Common myeloid progenitor, CD34-positive (primary cell): ENCODE measurements at places on chromosomes 12 and 14.

GRCh38 chr14:89598548-89599186, 181.6 kb upstream of the FOXN3 start:
- DNase-seq = no peak

GRCh38 chr14:87312169-87312893, 680.7 kb downstream of the GALC start:
- no peak for DNase-seq

DNA sequence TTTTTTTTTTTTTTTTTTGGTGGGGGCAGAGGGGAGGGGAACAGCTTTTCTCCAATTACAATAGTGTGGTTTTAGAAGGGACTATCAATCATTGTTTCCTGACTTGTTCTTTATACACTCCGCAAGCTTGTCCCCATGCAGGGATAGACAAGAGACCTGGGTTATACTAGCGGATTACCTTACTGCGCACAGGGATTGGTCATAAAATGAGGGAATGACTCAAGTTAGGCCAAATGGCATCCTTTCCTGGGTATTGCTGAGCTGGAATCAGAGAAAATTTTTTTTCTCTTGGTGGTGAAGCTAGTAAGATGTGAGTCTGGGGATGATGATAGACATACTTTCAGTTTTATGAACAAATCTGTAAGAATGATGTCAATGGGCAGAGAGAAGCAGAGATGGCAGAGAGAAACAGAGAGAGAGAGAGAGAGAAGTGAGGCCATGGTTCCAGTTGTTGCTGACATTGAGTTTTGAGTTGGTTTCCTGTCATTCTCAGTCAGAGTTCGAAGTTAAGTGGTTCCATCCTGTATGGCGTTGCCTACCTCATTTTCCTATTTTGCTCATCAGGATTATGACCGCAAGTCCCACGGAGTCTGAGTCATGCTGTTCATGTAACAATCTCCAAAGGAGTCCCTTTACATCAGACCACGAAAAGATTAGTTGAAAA, 59.1 kb upstream of the OTOGL start:
- peak; percentile 65 for DNase-seq

GRCh38 chr14:81537193-81537592, 3.5 kb upstream of the SEL1L start:
- no peak for DNase-seq

DNA sequence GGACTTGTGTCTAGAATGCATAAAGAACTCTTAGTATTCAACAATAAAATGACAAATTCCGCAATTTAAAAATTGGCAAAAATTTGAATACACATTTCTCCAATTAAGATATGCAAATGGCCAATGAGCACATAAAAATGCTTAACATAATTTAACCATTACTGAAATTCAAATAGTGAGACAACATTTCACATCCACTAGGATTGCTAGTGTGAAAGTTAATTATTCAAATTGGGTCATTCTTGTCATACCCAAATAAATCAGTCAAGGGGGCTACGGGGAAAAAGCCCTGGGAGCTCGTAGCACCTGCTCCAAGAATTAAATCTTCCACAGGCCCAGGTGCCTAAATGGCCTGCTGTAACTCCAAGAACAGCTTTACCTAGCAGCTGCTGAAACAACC, 25.0 kb upstream of the C14orf132 start:
- no peak for DNase-seq

DNA sequence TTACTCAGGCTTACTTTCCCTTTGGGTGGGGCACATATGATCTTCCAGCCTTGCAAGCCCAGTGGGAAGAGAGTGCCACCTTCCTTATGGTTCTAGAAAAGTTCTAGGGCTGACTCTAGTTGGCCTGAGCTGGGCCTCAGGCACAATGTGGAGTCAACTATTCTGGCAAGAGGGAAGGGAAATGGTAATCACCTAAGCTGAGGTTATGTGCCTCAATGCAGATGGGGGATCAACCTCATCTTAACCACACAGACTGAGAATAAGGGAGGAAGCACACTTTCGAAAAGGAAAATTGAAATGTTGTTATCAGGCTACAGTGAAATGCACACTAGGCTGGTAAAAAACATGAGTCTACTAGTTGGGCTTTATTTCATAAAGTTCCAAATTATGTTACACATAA, 77.5 kb upstream of the RMST start:
- no peak for DNase-seq

DNA sequence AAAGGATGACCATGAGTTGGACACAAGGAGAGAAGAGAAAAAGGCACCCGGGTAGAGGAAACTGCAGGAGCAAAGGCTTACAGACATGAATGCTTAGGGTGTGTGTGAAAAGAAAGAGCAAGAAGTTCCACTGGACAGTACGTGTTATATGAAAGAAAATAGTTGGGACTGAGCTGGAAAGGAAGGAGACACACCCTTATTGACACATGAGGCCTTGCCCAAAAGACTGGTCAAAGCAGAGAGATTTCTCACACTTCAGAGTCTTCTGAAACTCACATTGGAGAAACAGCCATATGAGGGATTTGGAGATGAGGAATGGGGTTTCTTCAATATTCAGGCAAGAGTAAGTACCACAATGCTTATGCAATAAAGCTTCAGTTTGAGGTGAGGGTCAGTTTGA, 56.0 kb downstream of the TTC9 start:
- DNase-seq = no peak
